ENCODE measurements at places on chromosomes 3 and 15.

DNA sequence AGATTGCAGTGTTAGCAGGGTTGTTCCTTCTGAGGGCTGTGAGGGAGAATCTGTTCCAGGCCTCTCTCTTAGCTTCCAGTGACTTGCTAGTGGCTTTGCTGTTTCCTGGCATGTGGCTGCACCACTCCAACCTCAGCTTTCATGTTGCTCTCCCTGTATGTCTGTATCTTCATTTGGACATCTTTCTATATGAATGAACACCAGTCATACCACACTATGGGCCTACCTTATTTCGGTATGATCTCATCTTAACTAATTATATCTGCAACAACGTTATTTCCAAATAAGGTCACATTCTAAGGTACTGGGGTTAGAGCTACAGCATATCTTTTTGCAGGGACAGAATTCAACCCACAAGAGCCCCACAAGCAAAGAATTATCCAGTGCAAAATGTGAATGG is 356.7 kb upstream of the UMPS start:
- no peak for DNase-seq

GRCh38 chr15:98417346-98417745 is 231.0 kb upstream of the IGF1R start:
- DNase-seq, result no peak

DNA sequence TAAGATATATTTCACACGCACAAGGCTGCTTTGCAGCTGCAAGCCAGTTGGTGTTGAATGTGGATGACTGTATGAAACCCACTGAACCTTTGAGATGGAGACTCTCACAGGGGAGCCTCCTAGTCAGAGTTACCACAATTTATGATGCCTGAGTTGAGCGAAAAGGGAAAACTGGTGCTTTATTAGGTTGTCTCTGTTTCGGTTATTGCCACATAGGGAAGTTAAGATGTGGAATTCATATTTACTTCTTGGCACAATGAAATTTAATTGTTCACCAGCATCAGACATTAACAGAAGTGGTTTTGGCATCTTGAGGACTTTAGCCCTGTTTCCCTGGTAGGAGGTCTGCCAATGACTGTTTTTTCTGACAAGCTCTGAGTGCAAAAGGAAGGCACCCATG is 358.2 kb downstream of the SQOR start:
- no peak for DNase-seq

DNA sequence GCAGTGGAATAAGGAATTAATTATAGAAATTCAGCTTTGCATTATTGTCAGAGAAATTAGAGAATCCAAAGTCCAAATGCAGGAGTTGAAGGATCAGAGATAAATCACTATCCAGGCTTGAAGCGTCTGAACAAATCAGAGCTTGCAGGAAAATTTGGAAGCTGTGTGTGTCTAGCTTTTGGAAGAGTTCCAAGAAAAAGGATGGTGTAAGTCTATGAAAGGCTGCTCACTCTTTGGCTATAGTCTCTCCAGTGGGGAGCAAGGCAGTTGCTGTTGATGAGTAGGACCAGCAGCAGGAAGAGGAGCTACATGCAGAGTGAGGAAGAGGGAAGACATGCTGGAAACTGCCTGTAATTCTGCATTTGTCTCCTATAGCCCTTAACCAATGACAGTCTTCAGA is 464.3 kb upstream of the GRM7 start:
- DNase-seq, result no peak

DNA sequence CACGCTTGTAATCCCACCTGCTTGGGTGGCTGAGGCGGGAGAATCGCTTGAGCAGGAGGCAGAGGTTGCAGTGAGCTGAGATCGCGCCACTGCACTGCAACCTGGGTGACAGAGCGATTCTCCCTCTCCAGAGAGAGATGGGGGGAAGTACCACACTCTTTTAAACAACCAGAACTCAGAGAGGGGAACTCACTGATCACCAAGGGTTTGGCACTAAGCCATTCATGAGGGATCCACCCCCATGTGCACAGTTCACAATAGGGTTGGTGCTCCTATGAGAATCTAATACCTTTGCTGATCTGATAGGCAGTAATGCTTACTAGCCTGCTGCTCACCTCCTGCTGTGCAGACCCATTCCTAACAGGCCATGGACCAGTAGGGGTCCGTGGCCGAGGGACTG is 51.6 kb downstream of the QTRT2 start:
- no peak for DNase-seq

GRCh38 chr3:108342837-108343486 is 46.6 kb downstream of the HHLA2 start:
- no peak for DNase-seq

- no peak for DNase-seq
These were observed 6.9 kb upstream of the NCBP2 start for GRCh38 chr3:196949285-196949619.

- DNase-seq, result no peak
These were observed 33.3 kb downstream of the SLC25A36 start for GRCh38 chr3:140974900-140975299.

All from caudate nucleus (tissue), 63 donors.